ENCODE measurements at places on chromosomes 4 and X. TPM values are rescaled to one million over a fixed set of nuclear protein-coding genes. Genes with fewer than 3 reads are reported as not detected.

GRCh38 chr4:77183777-77184420 is 26.9 kb downstream of the CCNG2 start:
- H3K4me3 ChIP-seq, result no peak overlapping the region
- no peak overlapping the region for H3K27ac ChIP-seq
- H3K27me3 ChIP-seq, result peaks cover 12% of the 10 kb centered on the region
- no peaks in the 10 kb centered on the region for H3K36me3 ChIP-seq
- H3K4me1 ChIP-seq, result peaks cover 4% of the 10 kb centered on the region

Gene GAGE12E
- total RNA-seq, result not detected

DNA sequence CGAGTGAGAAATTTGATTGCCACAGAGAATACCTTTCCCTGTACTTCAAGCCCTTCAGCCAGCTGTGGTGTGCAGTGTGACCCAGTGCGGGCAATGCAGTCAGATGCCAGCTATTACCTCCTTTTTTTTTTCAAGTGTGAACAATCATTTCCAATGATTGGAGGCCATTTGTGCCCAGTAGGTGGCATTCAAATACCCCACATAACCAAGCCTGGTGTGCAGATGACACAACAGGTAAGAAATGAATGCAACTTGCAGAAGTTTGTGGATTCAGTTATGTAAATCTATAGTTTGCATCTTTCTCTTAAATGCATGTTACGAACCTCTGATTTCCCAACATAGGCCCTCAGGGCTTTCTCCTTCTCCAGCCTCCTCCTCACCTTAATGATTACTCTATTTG is 98.0 kb downstream of the CLCN4 start:
- no peaks in the 10 kb centered on the region for H3K36me3 ChIP-seq
- no peak for DNase-seq
- H3K27ac ChIP-seq, result no peak overlapping the region
- H3K4me1 ChIP-seq, result no peaks in the 10 kb centered on the region
- no peaks in the 10 kb centered on the region for H3K27me3 ChIP-seq

DNA sequence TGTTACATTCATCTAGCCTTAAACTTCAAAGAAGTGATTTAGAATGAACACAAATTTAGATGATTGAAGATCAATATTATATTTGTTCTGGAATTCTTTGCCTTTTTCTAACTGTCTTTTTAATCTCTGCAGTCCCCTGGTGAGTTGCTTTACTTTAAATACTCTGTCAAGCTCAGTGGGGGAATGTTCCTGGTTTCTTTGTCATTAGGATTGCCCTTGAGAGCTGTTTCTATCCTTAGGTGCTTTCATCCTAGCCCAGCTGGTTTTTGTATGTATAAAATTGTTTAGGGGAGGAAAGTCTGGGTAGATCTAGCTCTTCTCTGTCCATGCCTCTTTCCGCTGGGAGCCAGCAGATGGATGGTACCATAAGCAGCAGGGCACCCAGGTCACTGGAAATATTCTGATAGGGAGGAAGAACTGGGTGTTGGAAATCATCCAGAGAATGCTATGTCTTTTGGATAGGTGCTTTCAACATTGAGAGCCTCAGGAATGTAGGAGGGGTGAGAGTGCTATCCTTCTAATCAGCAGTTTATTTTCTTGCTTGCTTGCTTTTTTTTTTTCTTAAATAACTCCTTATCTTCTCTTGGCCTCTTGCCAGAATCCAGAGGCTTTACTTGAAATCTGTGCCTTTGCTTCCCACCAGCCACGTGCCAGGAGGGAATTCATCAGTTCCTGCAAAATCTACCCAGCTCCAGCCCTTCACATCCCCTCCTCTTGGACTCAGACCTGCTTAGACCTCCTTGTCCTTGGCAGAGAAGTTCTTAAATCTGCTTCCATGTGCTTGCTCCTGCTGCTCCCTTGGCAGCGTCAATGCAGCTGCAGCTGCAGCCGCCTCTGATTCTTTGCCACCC is 215.3 kb upstream of the ANXA3 start:
- H3K4me3 ChIP-seq, result no peak overlapping the region
- no peak for DNase-seq
- H3K27ac ChIP-seq, result no peak overlapping the region
- H3K36me3 ChIP-seq, result no peaks in the 10 kb centered on the region

- H3K27ac ChIP-seq, result no peak overlapping the region
- no peak overlapping the region for H3K4me3 ChIP-seq
- no peaks in the 10 kb centered on the region for H3K36me3 ChIP-seq
- H3K4me1 ChIP-seq, result no peaks in the 10 kb centered on the region
These were observed 41.0 kb downstream of the TFDP3 start for GRCh38 chrX:133177202-133177601.

DNA sequence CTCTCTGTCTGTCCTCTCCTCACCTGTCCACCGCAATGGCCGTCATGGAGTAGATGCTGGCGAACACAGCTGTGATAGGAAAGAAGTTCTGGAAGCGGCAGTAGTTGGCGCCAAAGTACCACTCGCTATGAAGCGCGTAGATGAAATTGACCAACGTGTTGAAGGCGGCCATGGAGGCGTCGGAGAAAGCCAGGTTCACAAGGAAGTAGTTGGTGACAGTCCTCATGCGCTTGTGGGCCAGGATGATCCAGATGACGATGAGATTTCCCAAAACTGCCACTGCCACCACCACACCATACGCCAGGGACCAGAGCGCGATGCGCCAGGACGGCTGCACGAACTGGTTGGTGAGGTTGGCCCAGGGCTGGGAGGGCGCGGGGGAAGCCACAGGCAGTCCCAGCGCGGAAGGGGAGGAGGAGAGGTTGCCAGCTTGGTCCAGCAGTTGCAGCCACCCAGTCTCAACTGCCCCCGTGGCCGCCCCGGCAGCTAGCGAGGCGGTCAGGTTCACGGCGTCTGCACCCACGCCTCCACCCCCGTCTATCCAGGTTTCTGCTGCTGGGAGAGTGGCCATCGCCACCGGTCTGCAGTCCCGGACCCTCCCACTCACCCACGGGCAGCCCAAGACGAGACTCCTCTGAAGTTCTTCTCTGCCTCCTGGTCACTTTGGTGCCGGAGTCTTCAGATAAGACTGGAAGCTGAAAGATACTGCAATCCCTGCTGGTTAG is 518 bp downstream of the TACR3 start:
- no peak for DNase-seq
- no peak overlapping the region for H3K4me3 ChIP-seq
- no peaks in the 10 kb centered on the region for H3K4me1 ChIP-seq
- no peak overlapping the region for H3K27ac ChIP-seq
- H3K36me3 ChIP-seq, result no peaks in the 10 kb centered on the region

Data from activated naive CD8-positive, alpha-beta T cell treated with anti-CD3 and anti-CD28 coated beads, Interleukin-2, amount 10 ng/mL, durations not matched to agents 7 days and 5 days (primary cell).